ENCODE measurements at places on chromosomes 13 and 19.

DNA sequence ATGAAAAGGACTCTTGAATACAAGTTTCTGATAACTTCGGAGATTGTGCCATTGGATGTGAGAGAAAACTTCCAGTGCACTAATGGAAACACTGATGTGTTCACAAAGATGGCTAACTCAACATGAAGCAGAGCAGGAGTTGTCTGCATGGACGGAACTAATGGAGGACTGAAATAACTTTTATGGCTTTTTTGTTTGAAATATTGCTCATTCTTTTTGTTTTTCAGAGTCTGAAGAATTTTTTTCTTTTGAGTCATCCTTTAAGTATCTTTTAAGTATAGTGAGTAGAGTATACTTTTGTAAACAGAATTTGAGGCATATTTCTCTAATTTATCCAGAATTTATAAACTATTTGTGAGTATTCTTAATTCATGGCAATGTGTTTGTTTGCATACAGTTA lies 25.7 kb downstream of the CRYL1 start:
- no peak for DNase-seq

- no peak for DNase-seq
Measured at GRCh38 chr13:68551701-68552522, 1321.8 kb upstream of the PCDH9 start.

- no peak for DNase-seq
Measured at GRCh38 chr19:55621205-55621672, 3.1 kb downstream of the ZNF784 start.

GRCh38 chr19:2811735-2812413 lies 7.8 kb upstream of the ZNF554 start:
- no peak for DNase-seq

GRCh38 chr13:97538203-97538602 lies 104.2 kb downstream of the RAP2A start:
- DNase-seq, result no peak

DNA sequence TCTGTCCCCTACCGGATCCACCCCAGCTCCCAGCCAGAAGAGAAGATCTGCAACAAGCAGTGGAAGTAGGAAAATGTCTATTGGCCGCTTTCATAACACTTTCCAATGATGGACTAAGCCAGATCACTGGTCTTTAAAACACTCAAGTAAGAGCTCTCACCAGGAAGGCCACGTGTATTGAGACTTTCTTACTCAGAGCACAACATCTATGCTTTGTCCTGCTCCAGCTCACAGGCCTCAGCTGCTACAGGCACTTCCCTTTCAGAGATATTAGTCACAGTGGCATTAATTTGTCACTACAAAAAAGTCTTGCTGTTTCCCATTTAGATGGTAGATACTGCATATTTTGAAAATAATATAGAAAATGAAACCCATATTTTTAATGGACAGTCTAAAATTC lies 164.2 kb downstream of the ABCC4 start:
- peak; percentile 16 for DNase-seq

DNA sequence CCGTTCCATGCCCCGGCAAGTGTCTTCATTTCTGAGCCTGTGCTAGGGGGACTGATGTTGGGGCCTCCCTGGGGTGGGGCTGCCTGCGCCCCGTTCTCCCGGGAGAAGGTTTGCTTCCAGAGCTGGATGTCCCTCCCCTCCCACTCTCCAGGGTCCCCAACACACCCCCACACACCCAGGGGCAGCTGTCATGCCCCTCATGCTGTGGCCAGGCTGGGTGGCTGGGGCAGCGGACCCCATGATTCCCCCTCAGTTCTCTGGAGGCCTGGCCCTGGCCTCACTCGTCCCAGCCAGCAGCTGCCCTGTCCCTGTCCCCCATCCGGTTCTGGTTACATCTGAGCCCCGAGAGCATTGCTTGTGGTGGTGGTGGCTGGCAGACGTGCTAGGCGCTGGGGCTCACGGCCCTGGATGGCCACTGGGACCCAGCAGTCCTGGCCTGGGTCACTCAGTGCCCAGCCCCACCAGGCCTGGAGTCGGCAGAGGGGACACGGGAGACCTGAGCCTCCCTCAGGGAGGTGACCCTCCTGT lies 184.8 kb downstream of the KDM4B start:
- no peak for DNase-seq

GRCh38 chr19:46210669-46211068 lies 18.9 kb upstream of the IGFL1 start:
- no peak for DNase-seq

- DNase-seq, result no peak
Measured at GRCh38 chr13:25493931-25494640, 122.3 kb downstream of the ATP8A2 start.

GRCh38 chr19:32082028-32082427 lies 263.4 kb upstream of the ZNF507 start:
- DNase-seq, result no peak

- no peak for DNase-seq
Measured at GRCh38 chr13:107421951-107422350, 793.4 kb downstream of the LIG4 start.

DNA sequence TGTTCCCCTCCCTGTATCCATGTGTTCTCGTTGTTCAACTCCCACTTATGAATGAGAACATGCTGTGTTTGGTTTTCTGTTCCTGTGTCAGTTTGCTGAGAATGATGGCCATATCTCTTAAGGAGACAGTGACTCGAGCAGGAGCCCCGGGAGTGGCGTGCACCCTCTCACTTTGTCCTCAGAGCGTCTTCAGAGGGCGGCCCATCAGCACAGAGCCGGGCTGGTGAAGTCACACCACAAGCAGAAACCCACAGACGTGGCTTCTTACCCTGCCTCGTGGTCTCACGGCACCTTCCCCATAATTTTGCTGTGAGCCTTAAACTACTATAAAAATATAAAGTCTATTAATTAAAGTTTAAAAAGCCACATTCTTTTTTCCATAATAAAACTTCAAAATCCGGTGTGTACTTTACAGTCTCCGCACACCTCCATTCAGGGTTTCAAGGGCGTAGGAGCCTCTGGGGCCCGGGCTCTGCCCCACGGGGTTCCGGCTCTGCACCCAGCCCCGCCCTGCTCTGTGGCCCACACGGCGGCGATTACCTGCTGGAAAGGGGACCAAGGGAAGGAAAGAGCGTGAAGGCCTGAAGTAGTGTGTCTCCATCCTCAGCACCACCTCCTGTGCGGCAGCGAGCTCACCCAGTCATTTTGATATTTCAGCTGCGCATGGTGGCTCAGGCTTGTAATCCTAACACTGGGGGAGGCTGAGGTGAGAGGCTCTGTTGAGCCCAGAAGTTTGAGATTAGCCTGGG lies 101.3 kb upstream of the SOX1 start:
- DNase-seq, result no peak

- DNase-seq, result no peak
Measured at GRCh38 chr19:9835507-9835949, 410 bp downstream of the PIN1 start.

GRCh38 chr19:3573162-3573857 lies 566 bp downstream of the HMG20B start:
- DNase-seq, result no peak

DNA sequence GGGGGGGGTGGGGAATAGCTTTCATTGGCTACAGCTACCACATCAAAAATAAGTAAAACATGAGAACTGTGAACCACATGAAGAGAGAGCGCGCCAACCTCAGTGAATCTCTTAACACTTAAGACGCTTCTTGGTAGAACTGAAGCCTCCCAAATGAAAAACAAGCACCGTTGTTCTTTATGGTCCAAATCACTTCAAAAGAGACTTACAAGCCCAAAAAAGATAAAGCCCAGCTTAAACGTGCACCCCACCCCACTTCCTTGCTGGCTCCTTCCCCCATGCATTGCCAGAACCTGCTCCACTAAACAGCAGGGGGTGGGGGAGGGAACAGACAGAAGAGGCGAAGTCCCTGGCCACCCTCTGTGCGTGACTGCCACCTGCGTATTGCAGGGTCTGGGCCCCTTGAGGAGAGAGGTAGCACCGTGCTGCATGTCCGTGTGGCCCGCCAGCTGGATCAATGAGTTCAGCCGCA lies 479.1 kb downstream of the FOXO1 start:
- no peak for DNase-seq

Data from common myeloid progenitor, CD34-positive (primary cell).